ENCODE measurements at places on chromosomes 5 and 9.

DNA sequence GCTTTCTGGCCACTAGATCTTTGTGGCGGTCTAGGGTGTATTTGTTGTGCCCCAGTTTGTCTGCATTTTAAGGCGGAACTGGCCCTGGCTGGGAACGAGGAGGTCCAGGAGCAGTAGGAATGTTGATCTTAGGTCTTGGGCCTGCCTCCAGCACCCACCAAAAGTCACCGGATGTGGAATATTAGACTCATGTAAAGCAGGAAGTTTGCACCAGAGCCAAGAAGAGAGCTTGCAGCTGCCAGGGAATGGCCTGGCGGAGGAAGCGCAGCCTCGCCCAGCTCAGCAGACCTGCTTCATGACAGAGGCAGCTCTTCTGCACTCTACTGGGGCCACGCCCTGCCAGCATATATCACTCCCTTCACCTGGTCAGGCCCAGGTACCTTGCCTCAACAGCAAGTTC lies 3.3 kb downstream of the GPX3 start:
- DNase-seq: no peak

DNA sequence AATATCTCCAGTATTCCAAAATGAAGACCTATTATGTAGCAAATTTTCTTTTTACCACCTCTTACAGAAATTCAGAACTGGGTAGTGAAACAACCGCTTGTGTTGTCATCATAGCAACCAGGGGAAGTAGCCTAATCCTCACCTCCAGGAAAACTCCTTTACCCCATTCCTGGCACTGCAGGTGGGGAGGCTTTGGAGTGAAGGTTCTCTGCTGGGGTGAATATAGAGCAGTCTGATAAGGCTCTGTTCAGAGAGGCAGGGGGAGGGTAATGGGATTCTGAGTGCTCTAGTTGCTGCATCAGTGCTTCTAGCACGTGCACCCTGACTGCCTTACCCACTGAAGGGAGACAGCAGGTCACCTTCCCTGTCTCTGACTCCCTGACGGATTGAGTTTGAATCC lies 116.2 kb downstream of the MAN2A1 start:
- DNase-seq: no peak

DNA sequence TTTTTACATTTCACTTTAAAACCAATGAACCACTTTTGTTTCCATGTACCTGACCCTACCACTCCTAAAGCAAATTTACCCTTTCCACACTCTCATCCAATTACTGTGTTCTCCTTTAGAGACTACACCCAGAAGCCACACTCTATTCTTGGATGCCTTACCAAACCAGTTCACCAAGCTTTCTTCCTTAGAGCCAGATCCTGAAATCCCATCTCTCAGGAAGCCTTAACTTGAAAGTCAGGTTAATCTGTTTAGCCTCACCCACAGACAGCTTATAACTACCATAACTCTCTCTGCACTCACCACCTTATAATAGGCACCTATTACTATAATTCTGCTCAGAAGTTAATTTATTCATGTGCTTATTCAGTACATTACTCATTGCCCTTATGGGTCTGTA lies 4.3 kb downstream of the CSNK1A1 start:
- DNase-seq: no peak

DNA sequence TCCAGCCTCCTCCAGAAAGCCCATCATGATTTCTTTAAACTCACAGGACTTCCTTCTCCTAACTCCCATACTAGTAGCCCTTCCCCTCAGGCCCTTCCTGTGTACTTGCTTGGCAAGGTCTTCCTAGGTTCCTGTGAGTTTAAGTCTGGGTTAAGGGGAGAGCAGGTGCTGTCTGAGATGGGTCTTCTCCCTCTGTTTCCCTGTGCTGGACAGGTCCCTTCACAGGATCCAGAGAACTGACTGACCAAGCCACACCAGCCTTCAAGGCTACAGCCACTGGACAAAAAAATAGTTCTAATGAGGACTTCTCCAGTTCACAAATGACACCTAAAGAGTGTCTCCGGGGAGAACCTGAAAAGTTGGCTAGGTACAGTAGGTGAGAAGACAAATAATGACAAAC lies 29.5 kb upstream of the MYORG start:
- no peak for DNase-seq

GRCh38 chr5:30113542-30113941 lies 1079.9 kb upstream of the CDH6 start:
- DNase-seq: no peak

DNA sequence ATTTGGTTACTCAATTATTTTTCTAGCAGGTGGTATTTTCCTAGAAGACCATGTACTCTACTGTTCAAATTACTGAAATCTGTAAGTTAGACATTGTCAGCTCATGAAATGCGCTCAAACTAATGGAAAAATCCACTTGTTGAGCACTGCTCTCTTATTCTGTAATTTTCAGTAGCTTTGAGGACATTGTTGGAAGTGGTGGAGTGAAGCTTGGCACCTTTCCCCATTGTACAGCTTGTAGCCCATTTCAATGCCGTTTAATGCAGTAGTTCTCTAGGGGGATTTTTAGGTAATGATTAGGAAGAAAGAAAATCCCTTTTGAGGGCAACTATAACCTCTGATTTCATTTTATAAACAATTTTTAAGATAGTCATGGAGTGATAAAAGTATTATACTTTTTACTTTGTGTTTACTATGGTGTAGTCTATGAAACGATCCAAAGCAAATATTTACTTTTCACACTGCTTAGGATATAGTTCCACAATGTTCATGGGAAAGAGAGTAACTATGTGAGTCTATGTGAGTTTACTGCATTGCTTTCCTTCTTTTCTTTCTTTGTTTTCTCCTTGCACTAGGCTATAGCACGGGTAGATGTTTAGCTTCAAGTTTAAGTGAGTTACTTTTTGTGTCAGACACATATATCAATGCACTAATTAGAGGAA lies 165.8 kb upstream of the ANKH start:
- no peak for DNase-seq

DNA sequence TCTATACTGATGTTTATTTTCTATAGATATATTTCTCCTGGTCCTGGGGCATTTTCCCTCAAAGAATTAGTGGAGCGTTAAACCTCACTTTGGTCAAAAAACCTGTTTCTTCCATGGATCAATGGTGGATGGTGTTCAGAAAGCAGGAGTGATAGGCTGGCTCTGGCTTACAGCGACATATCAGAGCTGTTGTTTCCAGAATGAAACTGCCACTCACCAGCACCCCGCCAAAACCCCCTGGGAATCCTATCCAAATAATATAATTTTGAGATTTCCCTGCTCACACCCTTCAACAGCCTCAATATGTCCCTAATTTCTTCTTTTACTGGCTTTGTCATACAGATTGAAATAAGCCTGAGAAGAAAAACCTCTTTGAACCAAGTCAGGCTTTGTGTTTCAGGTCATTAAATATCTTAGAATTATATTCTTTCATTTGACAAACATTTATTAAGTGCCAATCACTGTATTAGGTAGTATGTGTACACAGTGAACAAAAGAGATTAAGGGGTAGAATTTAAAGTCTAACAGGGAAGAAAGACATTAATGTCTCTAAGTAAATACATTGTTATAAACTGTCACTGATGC lies 144.5 kb upstream of the GPR151 start:
- DNase-seq: no peak

DNA sequence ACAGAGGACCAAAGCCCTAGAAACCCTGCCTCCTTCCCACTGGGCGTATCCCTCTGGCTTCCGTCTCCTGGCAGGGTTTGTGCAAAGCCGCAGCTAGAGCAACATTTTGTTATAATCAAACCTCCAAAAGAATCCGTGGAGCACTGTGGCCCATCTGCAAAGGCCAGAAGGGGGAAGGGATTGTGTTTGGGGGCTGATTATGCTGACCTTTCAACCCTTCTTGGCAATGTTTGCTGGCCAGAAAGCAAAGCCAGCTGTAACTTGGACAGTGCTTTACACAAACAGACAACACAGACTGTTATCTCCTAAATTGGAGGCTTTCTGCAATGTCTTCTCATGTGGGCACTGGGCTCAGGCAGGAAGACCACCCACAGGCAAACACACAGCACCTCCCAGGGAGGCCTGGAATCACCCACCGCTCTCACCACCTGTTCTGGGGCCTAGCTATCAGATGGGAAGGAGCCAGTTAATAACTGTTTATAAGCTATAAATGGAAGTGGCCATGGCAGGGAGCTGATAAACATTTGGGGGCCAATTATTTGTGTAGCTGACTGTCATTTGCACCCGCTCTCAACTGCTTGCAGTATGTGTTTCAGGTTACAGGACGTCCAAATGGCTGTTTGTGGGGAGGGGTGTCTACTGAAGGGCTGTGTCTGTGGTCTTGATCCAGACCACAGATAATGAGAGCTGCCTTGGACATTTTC lies 121.6 kb upstream of the ERCC6L2 start:
- no peak for DNase-seq

DNA sequence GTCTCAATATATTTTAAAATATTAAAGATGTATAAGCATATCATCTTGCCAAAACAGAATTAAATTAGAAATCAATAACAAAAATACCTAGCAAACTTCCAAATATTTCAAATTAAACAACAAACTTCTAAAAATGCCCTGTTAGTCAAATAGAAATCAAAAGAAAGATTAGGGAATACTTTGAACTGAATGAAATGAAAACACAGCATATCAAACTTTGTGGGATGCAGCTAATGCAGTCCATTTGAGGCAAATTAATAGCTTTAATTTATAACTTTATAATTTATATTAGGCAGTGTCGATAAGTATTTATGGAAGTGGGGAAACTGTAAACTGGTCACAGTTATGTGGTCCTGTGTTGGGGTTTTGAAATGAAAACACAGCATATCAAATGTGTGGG lies 17.1 kb downstream of the SLC6A3 start:
- DNase-seq: no peak

DNA sequence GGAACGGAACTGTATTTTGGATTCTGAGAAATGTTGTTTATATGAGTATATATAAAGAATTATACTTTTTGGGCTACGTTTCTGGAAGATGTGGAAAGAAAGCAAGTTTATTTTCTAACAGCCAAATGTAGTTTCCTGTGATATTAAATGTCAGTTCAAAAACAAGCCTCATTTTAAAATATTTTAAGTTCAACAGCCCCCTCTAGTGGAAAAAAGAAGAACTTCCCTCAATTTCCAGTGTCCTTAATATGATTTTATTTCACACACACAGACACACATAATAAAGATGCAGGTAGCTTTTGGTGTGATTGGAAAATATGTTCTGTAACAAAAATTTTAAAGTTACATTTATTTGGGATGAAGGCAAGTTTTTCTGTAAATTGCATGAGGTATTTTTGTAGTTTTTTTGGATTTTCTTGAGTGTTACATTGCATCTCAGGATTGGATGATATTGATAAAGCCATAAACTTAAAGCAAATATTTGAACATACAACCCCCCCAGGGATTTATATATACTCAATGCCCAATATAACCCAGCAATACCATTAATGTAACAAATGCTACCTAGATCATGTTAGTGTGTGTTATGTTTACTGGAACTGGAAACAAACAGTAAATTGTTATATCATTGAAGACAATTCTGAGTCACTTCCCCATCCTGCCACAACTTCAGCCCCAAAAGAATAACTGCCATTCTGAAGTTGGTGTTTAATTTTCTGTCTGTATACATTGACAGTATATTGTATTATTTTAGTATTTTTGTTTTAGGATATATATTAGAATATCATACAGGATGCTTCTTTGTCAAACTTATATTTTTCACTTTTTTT lies 54.0 kb downstream of the CCDC171 start:
- DNase-seq: no peak

- no peak for DNase-seq
Observed at GRCh38 chr9:2356041-2356790, 265.4 kb upstream of the VLDLR start.

GRCh38 chr5:109410389-109411148 lies 795 bp upstream of the PJA2 start:
- DNase-seq: peak; percentile 58

GRCh38 chr5:96111080-96111756 lies 149.6 kb upstream of the ELL2 start:
- no peak for DNase-seq

DNA sequence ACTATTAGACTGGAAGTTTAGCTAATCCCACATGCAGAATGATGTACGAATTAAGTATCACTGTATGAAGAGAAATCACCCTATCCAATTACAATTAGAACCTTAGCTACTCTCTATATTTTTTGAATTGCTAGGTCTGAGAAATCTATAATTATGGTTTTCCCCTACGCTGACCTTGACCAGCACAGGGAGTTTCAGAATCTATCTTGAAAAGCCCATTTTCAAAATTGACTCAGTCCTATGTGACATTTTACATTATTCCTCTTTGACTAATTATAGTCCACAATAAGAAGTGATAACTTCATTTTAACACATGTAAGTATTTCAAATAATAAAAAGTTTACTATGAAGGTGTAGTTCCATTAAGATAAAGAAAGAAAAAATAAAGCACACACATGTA lies 21.5 kb downstream of the NUDT12 start:
- DNase-seq: no peak

DNA sequence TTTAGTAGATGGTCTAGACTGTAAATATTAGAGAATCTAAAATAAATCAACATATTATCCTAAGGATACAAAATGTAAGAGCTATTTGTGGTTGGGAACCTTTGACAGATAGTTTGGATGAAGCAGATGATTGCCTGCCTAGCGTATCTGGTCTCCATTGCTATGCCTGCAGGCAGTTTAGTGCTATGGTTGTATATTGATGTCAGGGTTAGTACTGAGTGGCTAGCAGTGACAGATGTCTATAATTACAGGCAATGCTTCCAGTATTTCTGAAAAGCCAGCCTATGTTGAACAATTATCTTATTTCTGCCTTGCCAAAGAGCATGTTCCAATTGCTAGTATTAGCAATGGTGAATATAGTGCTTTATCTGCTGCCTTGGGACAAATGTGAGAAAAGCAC lies 151.3 kb upstream of the TLX3 start:
- DNase-seq: no peak

- DNase-seq: no peak
Observed at GRCh38 chr5:131384616-131385214, 120.9 kb downstream of the CDC42SE2 start.

DNA sequence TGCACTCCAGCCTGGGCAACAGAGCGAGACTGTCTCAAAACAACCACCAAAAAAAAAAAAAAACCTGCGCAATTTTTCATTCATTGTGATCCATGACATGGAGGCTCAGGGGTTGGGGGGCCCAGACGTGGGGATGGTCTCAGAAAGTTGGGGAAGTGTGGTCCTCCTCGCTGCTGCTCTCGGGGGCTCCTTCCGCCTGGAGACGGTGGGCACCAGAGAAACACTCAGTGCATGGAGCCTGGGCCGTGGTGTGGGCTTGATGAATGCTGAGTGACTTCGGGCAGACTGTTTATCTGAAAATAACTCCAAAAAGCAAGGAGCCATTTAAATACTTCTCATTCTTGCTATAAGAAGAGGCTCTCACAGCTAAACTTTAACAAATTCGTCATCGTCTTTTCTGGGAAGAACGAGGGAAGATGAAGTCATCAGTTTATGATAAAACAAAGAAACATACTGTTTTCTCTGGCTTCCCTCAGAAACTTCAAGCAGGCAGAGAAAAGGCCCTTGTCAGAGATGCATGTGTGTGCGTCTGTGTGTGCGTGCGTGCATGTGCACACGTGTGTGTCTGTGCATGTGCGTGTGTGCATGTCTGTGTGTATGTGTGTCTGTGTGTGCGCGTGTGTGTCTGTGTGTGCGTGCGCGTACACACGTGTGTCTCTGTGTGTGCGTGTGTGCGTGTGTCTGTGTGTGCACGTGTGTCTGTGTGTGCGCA lies 35.0 kb downstream of the RASGEF1C start:
- no peak for DNase-seq
